ENCODE measurements at places on chromosomes 7 and 10.

- no peak for DNase-seq
Observed at GRCh38 chr10:76576276-76576962, 1061.2 kb downstream of the KCNMA1 start.

DNA sequence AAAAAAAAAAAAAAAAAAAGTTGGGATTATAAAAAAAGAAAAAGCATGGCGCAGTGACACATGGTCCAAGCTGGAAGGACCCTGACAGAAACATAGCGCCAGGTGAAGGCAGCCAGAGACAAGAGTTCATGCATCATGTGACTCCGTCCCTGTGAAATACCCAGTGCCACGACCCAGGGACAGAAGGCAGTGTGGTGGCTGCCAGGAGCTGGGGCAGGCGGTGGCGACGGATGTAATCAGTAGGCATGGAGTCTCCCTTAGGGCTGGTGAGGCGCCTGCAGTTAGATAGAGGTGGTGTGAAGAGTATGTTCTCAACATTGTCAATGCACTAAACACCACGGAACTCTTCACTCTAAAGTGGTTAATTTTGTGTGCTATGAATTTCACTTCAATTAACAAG lies 43.9 kb downstream of the STK32C start:
- DNase-seq, result no peak

- DNase-seq, result no peak
Observed at GRCh38 chr10:72050873-72051272, 37.5 kb downstream of the SPOCK2 start.

DNA sequence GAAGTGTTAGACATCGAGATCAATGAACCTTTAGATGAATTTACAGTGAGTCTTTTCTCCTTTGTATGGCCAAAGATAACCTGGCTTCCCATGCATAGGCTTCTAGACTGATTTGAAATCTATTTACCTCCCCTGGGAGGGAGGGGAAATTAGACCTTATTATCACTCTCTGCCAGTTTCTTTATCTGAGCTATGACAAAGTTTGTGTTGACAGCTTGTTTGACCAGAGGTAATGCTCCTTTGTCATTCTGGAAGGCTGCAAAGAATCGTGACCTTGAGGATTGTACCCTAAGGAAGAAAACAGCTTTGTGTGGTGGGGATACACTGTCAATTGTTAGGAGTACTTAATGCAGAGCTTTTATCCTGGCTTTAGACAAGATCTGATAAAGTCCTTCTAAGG lies 36.4 kb downstream of the RBM33 start:
- no peak for DNase-seq

DNA sequence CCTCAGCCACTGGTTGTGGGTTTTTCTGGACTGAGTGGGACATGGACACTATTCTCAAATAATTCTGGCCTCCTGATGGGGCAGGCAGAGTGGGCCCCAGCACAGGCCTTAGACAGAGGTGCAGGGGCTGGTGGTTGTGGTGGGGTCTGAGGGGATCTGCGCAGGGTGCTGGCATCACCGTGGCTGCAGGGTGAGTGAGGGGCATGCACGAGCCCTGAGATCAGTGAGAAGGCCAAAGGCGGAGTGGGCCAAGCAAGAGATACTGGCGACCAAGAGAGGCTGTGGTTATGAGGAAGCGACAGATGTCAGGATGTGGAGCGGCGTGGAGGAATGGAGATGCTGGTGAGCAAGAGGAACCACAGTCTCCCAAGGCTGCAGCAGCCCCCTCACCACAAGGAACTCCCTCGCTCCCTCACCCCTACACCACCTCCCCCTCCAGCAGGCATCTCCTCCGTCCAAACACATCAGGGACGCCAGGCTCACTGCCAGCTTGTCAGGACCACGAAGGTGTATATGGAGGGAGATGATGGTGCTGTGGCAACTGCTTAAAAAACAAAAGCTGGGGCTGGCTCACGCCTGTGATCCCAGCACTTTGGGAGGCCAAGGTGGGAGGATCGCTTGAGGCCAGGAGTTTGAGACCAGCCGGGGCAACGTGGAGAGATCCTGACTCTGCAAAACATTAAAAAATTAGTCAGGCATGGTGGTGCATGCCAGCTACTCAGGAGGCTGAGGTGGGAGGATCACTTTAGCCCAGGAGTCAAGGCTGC lies 9.6 kb downstream of the PRF1 start:
- no peak for DNase-seq

DNA sequence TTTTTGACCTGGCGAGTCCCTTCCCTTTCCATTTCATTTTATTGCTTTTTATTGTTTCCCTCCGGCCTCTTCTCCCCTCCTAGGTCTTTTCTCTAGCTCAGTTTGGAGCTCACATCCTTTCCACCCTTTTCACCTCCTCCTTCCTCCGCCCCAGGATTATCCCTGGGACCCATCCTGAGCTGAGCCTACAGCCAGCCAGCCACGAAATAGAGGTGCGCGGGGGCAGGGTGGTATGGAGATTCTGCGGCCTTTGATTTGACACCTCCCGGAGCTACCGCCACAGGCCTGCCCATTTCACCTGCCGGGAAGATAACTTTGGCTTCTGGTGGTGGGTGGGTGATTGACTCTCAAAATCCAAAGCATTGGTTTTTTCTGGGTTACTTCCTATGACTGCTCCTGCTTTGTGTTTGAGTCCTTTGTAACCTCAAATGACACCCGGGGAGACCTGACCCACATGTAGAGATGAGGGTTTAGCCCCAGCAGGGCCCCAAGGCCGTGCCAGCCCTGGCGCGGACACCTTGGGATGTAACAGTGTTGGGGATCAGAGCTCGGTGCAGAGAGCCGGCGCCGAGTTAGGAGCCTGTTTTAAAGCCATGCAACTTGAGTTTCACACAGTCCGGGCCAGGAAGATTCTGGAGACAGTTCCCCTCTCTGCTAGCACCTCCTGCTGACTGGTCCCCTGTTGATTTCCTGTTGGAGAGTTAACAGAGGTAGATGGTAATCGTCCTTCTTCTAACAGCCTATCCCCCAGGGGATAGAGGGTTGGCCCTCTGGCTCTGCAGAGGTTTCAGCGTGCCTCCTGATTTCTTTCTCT lies 1.5 kb downstream of the DUSP5 start:
- DNase-seq, result peak; percentile 28

DNA sequence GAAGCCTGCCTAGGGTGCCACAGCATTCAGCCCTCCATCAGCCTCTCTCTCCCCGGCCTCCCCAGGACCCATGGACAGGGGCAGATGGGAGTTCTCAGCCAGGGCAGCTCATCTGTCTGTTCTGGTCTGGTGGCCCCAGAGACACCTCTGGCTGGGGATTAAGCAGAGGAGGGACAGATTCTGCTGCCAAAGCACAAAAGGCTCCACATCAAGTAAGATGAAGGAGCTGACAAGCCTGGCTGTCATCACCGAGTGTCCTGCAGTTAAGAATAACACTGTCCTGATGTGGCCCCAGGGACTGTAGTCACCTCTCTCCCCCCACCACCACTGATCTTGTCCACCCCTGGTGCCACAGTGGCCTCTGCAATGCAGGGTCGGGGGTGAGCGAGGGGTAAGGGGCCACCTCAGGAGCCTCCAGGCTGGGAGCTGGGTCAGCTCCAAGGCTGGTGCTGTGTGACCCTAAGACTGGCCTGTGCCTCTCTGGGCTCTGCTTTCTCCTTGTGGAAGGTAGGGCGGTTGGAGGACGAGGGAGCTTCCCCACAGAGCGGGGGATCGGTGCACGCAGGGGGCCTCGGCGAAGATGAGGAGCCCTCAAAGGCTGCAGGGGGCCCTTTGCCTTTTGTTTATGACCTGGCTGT lies 18.7 kb downstream of the C10orf105 start:
- no peak for DNase-seq

GRCh38 chr7:111223802-111224253 lies 132.9 kb downstream of the LRRN3 start:
- no peak for DNase-seq

Data from activated CD4-positive, alpha-beta T cell treated with anti-CD3 and anti-CD28 coated beads, Interleukin-2, amount 50 U/mL, for 1 hour (primary cell).